Mesenchymal stem cell (in vitro differentiated cells and primary cell): ENCODE measurements at places on chromosomes 5 and 9.

- no peak for DNase-seq
Measured at GRCh38 chr5:133446440-133446839, 165.9 kb downstream of the FSTL4 start.

GRCh38 chr5:72661405-72661804 lies 154.2 kb upstream of the ZNF366 start:
- DNase-seq = peak; percentile 41

DNA sequence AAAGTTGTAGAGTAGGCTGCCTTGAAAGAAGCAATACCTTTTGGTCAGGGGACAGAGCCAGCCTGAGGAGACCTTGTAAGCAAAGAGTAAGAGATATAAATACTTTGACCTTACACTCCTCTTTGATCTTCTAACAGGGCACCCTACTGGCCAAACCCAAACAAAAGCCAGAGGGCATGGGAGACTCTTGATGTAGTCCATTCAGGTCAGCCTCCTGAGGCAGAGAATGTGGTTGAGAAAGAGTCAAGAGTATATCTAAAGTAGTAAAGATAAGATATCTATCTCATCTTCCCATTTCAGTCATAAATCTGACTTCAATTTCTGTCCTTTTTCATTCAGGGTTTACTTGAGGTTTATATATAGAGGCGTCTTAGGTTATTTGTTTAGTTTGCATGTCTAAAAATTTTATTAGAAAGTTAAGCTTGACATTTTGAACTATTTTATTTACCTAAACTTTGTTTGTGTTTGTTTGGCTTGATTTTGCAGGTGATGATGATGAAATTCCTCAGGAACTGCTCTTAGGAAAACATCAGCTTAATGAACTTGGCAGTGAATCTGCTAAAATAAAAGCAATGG lies 125.7 kb downstream of the NIPBL start:
- no peak for DNase-seq

DNA sequence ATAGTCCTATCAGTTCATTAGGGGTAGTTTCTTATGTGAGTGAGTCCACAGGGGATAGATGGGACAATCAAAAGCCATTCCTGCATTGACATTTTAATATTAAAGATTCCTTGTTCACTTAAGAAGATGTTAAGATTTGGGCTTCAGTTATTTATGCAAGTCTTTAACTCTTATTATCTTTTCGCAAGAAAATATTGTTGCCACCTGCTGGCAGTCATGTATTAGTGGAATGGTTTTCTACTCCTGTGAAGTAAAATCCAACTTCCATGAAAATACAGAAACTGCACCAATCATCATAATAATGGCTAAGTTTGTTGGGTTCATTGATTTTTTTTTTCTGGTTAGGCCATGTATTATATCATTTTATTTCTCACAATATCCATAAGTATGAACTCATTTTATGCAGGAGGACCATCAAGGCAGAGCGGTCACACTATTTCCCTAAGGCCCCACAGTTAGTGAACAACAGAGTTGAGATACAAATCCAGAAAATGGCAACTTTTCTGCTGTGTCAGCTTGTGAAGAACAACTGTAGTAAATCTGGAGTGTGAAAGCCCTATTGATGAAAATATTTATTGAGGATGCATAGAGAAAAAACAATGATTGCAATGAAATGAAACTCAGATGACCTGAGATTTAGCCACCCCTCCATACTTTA lies 88.5 kb upstream of the TXNDC8 start:
- peak; percentile 32 for DNase-seq

- peak; percentile 59 for DNase-seq
Measured at GRCh38 chr5:80125962-80126480, 90.9 kb downstream of the THBS4 start.

DNA sequence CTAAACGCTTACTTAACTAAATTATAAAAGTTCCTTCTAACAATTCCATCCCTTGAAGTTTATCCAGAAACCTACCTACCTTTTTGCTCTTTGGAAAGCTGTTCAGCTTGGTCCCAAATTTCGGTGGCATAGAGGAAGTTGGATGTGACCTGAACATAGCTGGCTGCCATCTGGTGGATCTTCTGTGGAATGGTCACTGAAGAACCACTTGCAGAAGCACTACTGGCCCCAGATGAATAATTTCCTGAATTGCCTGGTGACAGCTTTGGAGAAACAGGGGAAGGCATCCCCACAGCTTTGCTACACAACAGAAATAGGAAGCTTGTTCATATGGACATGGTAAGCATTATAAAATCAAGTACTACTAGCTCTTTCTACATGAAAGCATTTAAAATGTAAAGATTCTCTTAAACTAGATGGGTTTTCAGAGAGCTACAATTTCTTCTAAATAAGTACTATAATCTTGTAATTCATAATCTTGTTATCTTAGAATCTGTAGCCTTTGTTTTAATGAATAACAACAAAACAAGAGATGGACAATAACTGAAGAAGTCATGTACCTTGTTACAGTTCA lies 9.9 kb downstream of the LEAP2 start:
- peak; percentile 82 for DNase-seq

- no peak for DNase-seq
Measured at GRCh38 chr9:109781086-109781485, 1.1 kb downstream of the PALM2AKAP2 start.

DNA sequence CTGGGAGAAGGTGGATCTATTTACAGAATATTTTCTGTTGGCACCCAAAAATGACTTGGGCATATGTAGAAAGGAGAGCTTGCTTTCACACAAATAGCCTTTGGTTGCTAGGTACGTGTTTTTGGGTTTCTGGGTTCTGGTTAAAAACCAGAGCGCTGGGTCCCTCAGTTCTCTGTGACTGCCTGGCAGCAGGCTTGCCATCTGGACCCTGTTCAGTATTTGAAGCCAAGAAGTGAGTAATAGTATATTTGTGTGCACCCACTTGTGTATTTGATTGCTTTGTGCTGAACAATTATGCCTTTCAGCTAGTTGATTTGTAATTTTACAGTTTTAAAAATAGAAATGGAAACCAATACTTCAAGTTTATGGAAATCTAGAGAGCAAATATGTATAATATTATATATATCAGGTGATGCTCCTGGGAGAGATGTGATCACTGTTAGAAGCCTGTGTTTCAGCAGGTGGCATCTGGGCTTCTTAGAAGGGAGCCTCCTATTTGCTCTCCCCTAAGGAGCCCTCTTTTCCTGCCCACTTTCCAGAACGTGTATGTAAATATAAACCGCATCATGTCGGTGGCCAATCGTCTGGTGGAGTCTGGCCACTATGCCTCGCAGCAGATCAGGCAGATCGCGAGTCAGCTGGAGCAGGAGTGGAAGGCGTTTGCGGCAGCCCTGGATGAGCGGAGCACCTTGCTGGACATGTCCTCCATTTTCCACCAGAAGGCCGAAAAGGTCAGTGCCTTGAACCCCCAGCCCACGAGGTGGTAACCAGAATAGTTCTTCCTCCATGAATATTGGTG lies 153.6 kb downstream of the TRIO start:
- no peak for DNase-seq

- DNase-seq = no peak
Measured at GRCh38 chr9:134630393-134630790, 11.2 kb upstream of the COL5A1 start.

- no peak for DNase-seq
Measured at GRCh38 chr5:1501372-1502045, 22.3 kb downstream of the LPCAT1 start.

DNA sequence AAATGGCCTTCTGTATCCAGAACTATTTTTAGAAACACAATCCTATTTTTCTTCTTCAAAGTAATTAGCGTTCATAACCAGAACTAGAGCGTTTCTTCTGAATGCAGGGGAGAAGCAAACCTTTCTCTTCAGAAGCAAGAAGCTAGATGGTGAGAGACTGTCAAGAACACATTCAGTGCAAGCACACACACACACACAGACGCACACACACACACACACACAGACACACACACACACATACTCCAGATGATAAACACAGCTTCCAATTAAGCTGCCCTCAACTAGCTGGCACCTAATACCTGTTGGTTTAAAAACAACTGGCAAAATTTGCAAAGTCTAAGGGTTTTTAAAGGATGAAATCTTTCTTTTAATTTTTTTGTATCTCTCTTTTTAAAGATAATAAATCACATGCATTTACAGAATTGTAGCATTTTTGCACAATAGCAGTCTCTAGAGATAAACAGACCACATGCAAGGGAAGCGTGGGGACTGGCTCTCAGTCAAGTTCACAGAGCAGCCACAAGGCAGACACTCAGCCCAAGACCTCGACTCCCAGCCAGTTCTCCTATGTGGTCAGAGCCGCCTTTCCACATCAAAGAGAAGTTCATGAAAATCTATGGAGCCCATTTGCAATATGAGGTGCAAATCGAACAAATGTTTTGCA lies 138.5 kb downstream of the TTLL11 start:
- peak; percentile 76 for DNase-seq

- DNase-seq = no peak
Measured at GRCh38 chr9:89410641-89411350, 87.1 kb downstream of the SEMA4D start.

GRCh38 chr5:137611794-137612435 lies 112.8 kb upstream of the SPOCK1 start:
- DNase-seq = no peak

- no peak for DNase-seq
Measured at GRCh38 chr5:156912869-156913268, 50.2 kb downstream of the TIMD4 start.

DNA sequence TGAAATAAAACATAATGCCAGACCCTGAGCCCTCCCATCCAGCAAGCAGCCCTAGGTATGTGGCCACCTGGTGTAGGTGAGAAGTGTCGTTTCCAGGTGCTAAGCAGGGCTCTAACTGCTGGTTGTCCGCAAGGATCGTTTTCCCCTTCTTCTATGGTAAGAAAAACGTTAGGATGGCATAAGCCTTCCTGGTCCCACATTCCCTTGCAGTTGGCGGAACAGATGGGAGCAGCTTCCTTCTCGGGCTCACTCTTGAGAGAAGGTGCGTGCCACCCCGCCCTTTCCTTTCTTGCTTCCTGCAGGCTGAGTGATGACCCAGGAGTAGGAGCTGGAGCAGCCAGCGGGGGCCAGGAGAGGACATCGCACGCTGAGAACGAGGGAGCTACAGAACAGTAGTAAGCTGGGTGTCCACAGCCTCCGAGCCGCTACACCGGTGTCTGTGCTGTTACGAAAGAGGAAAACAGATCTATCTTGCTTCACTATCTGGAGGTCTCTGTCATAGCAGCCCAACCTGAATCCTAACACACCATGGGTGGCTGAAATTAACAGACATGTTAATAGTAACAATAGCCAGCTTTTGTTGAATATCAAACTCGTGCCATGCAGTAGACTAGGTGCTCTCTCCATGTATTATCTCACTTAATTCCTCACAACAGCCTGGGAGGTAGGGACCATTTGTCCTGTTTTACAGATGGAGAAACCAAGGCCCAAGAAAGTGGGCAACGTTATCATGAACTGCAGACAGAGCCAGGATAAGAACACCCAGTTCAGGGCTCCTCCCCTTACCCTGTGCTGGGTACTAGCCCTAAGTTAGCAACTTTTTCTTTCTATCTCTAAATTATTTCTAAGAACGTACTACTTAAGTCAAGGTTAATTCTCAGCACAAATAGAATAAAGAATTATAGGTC lies 139.8 kb downstream of the COL23A1 start:
- no peak for DNase-seq

DNA sequence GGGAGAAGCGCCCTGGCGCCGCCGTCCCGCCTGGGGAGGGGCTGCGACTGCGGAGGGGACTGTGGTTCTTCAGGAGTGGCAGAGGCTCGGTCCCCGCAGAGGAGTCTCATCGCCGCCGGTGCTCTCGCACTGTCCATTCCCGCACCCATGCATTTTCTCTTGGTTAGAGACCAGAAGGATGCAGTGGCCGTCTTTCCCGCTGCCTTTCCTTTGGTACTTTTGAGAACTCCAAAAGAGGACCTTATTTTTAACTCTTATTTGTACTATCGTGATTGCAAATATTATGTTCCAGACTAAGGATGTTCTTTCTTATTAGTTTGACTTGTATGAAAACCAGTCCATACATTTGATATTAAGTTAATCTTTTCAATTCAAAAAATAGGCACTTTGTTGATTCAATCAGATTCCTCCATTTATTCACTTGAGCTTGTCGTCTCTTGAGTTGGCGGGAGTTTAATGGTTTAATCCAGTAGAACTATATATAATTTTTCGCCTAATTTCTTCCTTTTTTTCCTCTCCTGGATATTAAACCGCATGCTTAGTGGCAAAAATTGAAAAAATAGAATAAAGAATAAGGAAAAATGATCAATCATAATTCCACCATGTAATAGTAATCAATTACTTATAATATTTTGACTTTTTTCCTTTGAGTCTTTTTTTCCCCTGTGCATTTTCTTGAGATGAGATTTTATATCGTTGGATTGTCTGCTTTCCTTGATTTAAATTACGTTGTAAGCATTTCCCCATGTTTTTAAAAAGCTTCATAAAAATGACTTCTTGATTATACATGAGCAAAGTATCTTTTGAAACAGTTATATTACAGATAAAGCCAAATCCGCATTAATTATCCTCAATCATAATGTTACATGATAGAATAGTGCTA lies 861 bp downstream of the ZFYVE16 start:
- peak; percentile 83 for DNase-seq

- DNase-seq = no peak
Measured at GRCh38 chr5:6785161-6785860, 72.1 kb downstream of the TENT4A start.

DNA sequence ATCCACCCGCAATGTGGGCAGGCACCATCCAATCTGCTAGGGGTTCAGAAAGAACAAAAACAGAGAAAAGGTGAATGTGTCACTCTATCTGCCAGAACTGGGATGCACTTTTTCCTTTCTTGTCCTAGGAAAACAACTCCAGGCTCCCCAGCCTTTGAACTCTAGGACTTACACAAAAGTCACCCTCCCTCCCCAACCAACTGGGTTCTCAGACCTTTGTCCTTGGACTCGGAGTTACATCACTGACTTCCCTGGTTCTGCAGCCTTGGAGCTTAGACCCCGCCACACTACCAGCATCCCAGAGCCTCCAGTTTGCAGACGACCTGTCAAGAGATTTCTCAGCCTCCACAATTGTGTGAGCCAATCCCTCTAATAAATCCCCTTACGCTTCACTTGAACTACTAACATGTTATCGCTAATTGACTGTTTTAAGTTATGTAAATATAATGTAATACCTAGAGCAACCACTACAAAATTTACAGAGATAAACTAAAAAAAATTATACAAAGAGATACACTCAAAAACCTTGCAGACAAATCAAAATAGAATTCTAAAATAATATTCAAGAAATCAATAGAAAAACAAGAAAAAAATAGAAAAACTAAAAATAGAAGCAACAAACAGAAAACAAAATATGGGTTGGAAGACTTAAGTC lies 5.3 kb upstream of the UBLCP1 start:
- no peak for DNase-seq

- DNase-seq = no peak
Measured at GRCh38 chr9:128551657-128552152, 682 bp upstream of the SPTAN1 start.

- DNase-seq = peak; percentile 7
Measured at GRCh38 chr9:22447618-22448305, 1.1 kb downstream of the DMRTA1 start.

GRCh38 chr5:26942481-26942880 lies 95.9 kb downstream of the CDH9 start:
- peak; percentile 92 for DNase-seq

DNA sequence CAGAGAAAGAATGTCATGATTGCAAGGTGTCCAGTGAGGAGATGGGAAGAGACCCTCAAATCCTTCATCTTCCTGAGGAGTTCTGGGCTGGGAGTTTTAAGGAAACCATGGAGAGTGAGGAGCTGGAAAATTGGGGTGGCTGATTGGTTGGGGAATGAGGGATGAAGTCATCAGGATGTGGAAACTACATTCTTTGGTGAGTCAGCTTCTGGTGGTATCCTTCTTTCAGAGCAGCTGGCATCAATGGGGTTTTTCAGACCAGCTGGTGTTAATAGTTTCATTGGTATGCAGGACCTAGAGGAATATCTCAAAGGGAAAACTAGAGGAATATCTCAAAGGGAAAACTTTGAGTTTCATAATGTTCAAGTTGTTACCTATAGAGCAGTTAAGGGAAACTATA lies 45.2 kb downstream of the RNF180 start:
- peak; percentile 81 for DNase-seq
